ENCODE measurements at places on chromosomes 7 and 10. TPM values are rescaled to one million over a fixed set of nuclear protein-coding genes. Genes with fewer than 3 reads are reported as not detected.

GRCh38 chr7:117219485-117219884 lies 103.4 kb downstream of the WNT2 start:
- no peak for DNase-seq

- no peak for DNase-seq
Measured at GRCh38 chr7:28688174-28688573, 270.0 kb downstream of the TRIL start.

GRCh38 chr10:72899545-72899944 lies 6.0 kb downstream of the OIT3 start:
- no peak for DNase-seq

DNA sequence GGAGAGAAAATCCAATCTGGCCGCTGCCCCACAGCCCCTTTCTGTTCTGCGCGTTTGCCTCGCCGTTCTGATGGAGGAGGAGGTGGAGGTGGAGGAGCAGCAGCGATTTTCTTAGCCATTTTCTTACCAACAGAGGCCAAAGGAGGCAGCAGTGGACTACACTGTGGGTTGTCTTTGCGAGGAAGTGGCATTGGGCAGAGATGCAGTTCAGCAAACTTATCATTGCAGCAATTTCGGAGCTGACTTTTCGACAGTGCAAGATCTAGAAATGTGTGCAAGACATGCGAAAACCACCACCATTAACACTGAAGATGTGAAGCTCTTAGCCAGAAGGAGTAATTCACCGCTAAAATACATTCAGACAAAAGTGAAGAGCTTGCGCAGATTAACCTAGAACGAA lies 1.9 kb upstream of the ARL4A start:
- DNase-seq = no peak

GRCh38 chr7:117347480-117347879 lies 24.6 kb upstream of the WNT2 start:
- no peak for DNase-seq

DNA sequence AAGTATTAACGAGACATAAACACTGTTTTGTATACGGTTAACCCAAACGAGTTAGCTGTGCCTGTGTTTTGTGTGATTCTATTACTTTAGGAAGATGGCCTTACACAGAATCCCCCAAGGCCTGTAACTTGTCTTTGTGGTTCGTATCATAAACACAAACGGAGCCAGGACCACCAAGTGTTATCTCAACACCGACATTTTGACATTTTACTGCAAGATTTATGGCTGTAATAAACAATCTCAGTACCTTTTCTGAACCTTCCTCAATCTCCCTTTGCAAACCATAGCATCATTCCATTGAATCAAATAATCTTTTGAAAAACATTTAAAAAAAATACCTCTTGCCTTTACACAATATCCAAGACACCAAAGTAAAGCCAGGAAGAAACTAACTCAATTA lies 2.4 kb upstream of the HOXA4 start:
- no peak for DNase-seq

DNA sequence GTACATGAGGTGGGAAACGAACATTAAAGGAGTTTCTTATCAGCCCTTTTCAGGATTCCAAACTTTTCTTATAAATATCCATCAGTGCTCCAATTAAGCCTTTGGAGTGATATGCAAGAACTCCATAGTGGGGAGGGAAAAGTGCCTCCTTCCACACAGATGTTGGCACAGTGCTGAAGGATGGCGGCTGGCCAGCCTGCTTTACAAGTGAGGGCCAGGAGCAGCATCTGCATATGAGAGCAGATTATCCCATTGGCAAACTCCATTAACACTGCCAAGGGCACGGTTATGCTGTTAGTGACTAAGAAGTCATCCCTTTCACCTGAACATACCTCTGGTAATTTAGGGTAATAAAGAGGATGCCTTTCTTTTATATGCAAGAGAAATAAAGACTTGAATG lies 543.1 kb downstream of the CNTNAP2 start:
- no peak for DNase-seq

CPA4 gene
- total RNA-seq = 4.1 TPM

IKZF1 gene
- total RNA-seq = 1.7 TPM

PDLIM1 gene
- total RNA-seq = 122 TPM

FKBP6 gene
- total RNA-seq = not detected
